ENCODE measurements at places on chromosomes 7 and 10. TPM values are rescaled to one million over a fixed set of nuclear protein-coding genes. Genes with fewer than 3 reads are reported as not detected.

GRCh38 chr10:97087296-97087695 lies 98.5 kb downstream of the SLIT1 start:
- no peak for DNase-seq

DNA sequence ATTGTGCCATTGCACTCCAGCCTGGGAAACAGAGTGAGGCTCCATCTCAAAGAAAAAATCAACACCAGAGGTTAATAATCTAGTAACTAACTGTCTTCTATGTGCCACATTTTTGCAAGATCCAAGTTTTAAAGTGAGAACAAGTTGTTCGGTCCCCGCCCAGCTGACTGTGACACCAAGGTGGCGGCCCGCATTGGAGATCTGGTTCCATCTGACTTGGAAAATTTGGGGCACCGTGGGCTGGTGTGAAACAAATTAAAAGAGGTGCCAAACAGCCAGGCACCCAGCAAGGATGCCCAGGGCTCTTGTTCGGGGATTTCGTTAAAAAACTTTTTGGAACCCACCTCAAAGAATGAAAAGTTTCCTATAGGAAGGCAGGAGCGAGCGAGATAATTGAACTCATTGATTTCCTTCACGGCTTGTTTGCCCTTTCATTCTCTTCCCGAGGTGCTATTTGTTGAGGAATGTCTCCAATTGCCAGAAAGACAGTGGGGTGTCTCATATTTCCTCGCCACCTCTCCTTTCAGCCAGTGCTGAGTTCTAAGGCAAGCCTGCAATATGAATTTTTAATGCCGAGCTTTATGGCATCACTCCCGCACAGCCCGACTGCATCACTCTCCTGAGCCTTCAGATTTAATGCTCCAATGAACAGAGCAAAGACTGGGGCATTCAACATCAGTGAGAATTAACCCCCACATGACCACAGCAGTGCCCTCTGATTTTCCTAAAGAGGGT lies 156.9 kb upstream of the SH2B2 start:
- DNase-seq, result no peak

DNA sequence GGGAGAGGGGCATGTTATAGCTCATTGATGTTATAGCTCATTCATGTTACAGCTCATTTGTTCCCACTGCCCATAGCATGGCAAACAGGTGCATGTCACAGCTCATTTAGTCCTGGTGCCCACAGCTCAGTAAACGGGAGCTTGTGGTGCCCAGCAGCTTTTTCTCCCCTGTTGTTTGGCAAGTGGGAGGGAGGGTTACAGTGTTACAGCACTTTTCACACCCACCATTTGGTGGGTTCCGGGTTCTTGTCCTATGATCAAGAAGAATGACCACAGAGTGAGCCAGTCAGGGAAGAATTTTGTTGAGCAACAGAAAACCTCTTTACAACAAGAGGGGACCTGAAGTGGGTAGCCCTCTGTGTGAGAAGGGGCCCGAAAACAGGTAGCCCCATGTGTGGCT lies 162.8 kb upstream of the CSTF2T start:
- DNase-seq, result no peak

The TAS2R3 gene
- total RNA-seq, result 1.3 TPM
